ENCODE measurements at places on chromosomes 7 and 10.
A peak's percentile ranks its signal among the peaks of the same experiment; 100 is the strongest.

DNA sequence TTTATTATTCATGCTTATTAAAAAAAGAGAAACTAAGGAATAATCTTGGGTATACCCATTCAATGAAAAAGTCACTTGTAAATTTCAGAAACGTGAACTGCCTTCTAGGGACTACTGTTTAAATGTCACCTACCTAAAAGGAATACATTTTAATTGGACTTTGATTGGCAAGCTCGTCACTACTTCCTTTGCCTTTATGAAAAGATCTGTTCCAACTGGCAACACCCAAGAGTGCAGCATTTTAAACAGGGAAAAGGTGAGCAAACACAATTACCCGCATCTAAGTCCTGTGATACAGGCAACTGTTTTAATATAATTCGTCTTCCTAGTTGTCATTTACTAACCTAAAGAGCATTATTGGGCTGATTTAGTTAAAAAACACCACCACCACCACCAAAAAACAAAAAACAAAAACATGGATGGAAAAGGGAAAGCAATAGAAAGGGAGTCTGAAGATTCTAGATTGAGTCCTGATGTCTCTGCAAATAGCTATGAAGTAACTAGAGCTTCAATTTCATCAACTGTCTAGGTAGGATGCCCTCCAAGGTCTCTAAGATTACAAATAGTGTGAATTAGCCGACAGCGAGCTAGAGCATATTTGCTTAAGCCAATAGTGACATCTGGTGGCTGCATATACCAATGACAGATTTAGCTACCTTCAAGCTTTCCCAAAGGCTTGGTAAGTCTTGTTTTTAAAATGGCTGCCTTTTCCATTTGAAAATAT is 33.8 kb upstream of the ICA1 start:
- peak; percentile 70 for DNase-seq

- no peak for DNase-seq
Observed at GRCh38 chr7:22109761-22110160, 164.1 kb upstream of the CDCA7L start.

- DNase-seq = no peak
Observed at GRCh38 chr7:156612930-156613329, 27.6 kb upstream of the RNF32 start.

DNA sequence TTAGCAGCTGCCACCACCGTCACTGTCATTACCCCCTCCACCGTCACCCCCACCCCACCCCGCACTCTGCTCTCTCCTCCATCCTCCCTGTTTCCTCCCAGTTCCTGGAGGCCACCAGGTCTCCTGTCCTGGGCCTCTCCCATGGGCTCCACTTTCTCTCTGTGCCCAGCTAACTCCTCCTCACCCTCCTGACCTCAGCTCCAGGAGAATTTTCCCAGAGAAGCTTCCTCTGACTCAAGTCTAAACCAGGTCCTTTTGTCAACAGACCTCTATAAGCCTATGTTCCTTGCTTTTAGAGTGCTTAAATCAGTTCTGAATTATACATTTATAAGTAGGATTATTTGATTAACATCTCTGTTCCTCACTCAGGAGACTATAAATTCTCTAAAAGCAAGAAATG is 150.0 kb downstream of the ARHGAP12 start:
- no peak for DNase-seq

DNA sequence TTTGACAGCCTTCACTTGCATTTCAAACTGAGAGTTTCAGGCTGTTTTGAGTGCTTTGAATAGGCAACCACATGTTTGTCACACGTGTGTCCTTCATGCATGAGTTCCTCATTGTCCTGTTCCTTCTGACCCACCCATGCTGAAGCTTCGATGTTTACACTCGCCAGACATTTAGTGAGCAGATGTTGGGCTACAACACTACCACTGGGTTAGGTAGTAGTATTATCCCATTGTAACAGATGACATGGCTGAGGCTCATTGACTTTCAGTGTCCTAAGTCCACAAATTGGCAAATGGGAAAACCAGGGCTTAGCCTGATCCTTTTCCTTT is 456.1 kb downstream of the PHTF2 start:
- DNase-seq = no peak

DNA sequence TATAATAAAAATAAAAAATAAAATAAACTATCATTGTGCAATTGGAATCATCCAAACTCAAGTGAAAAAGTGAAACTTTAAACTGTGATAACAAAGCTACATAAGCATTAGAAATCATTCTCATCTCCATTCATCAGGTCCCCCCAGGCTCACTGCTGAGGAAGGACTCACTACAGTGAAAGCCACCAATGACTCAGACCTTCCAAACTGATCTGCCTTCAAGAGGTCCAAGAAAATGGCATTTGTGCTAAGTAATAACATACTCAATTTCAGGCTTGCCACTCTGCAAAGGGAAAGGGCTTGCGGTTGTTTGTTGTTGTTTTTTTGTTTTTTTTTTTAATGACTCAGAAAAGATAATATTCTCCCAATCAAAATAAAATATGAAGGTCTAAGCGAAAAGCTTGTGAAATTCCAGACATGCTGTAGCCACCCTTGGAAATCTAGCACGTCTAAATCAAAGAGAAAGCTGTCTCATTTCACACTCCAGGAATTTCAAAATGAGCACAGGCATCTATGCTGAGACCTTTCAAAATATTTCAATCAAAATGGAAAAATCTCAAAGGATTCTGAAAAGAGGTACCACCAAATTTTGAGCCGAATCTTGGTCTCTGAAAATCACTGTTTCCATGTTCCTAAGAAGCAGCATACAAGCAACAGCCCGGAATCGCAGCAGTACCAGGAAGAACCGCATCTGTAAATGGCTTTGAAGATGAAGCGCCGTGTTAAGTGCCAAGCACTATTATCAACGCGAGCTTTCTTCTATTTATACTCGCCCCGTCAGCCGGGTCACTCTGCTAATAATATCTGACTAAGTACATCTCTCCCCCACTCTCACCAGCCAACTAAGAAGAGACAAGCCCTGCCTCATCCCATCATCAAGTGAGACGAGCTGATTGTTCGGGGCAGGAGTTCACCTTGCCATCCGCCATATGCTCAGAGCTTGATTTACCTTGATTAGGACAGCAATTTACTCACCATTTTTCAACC is 13.5 kb downstream of the SFMBT2 start:
- DNase-seq = peak; percentile 30

- DNase-seq = no peak
Observed at GRCh38 chr10:95478935-95479334, 82.2 kb downstream of the SORBS1 start.

DNA sequence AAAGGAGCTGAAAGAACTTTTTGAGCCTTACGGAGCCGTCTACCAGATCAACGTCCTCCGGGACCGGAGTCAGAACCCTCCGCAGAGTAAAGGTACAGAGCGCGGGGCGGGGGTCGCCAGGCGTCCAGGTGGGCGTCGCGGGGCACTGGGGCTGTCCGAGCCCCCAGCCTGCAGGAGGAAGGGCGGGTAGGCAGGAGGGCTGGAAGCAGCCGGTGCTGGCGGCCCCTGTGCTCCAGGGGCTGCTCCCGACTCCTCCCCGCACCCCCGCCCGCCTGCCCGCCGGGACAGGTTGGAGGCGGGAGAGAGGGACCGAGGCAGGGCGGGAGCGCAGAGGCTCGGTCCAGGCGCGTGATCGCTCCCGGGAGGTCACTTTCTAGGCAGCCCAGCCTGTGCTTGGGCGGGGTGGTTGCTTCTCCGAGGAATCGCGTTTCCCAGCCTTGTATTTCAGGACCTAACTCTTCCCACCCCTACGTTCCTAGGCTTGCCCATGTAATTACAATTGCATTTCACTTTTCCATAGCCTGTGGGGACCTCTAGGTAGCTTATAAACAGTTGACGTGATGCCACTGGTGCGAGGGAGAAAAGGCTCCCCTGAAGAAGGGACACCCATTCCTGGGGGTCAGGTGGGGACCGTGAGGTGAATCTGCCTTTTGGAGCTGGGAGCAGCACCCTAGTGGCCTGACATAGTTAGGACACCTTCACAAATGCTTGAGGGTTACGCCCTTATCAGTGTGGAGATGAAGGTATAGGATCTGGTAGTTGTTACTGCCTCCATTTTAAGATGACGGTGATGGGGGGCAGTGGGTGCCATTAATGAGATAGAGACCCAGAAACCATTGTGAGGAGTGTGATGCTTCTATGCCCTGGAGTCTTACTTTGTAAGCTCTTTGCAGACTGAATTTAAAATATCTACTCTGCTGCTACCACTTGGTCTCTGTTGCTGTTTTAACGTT is 148.2 kb downstream of the CELF2 start:
- peak; percentile 96 for DNase-seq

DNA sequence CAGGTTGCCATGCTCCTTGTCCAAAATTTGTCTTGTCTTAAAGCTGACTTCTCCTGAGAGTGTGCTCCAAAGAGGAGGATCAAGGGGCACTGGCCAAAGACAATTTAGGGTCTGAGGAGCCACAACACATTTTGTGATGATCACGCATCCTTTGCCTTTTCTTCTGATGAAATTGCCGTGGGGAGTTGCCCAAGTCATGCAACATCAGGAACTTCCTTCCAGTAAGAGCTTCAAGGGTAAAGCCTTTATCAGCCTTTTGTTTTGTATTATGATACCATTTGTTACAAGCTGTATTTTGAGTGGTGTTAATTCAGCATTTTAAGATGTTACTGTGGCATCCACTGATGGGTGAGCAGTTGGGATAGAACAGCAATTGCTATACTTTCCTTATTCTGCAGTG is 131.2 kb upstream of the MKI67 start:
- DNase-seq = no peak

DNA sequence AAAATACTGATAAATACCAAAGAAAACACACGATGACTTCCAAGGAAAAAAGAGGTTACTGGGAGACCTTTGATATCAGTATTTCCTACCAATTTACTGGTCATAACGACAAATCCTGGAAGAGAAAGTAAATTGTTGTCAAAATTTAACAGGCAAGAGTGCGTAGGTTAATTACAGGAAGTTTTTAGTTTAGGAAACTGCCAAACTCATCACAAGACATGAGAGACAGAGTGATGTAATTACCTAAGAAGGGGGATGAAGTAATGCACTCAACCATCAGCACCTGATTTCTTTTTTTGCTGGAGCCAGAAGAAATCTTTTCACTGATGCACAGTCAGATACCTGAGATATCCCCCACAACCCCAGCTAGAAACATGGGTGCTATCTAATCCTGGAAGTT is 16.8 kb downstream of the MACC1 start:
- DNase-seq = no peak

DNA sequence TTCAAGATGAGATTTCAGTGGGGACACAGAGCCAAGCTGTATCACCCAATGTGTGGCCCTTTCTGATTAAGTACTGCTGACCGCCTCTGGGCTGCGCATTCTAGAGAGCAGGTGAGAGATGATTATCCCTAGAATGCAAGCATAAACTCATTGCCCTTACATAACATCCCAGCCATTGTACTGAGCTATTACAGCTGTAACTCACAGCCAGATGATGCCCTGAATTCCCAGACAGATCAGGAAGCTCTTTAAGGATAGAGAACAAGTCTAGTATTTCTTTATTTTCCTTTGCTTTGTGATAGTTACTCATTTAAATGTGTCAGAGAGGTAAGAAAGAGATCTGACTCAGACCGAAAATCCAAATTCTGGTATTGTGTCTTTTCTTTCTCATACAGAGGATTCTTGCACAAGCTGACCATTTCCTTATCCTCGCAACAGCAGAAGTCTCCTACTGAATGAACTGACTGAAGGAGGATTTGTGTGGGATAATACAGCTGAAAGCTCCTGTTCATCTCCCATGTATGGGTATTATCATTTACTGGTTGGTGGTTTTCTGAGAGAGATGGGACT is 58.4 kb downstream of the ZNF22 start:
- DNase-seq = peak; percentile 27

DNA sequence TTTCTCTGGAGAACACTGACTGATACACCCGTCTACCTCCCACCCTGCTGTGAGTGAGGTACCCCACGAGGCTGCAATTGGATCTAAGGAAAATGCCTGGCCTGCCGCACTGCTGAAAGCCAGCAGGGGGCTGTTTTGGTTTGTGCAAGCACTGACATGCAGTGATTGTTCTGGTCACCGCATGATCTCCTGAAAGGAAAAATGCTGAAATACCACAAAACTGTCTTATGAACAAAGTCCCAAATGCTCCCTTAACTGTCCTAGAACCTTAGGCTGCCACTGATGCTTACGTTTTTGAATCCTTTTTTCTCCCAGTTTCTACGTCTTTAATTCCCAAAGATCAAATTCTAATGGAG is 132.7 kb downstream of the JCAD start:
- DNase-seq = no peak

DNA sequence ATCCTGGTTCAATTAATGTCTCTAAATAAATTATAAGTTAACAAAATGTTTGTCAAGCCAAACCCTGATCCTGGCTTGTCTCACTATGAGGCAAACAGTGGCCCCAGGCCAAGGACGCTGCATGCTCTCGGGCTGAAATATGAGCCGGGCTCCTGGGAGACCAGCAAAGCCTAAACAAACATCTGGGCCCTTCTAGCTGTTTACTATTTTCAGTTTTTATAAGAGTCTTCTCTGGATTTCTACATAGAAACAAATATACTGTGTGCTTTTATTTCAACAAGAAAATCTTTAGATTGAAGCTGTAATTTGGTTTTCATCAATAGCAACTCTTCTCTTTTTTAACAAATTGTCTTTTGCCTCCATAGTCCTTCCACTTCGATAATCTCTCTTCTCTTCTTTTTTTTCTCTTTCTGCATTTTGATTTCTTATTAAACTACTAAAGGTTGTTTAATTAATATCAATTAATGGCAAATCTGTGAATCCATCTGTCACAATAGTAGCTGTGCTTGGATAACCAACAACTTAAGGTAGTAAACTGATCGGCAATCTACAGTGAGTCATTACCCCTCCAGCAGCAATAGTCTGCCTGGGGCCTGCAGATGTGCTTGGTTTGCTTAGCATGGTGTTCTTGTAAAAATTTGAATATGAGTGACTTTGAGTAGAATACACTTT is 83.3 kb upstream of the DNAJC1 start:
- DNase-seq = no peak

DNA sequence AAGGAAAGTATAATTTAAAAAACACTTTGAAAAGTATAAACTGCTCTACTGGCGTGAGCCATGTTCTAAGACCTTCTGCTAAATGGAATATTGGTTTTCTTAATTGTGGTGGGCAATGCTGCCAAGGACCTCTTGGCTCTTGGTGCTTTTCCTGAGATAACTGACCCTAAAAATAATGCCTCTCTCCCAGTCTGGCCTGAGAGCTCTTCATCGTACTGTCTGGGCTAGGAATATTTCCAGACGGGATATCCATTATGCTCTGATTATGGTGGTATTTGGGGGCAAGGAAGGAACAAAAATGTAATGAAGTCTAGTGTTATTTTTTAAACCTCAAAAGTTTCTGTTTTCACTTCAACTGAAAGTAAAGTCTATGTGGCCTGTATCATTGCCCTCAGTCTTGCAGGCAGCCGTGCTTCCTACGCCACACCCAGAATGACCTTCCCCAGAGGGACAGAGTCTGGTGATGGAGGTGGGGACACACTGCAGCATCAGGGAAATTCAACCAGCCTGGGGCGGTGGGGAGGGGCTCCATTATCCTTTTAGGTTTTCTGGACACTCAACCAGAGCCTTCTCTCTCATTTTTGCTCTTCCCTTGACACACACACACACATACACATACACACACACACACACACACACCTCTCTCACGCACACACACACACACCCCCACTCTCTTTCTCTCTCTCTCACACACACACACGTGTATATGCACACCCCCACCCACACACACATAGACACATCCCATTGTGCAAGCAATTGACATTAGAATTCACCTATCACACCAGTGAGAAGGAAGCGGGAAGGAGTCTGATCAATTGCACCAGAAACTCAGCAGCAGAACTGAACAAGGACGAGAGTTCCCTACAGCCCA is 99.6 kb downstream of the LRRC18 start:
- no peak for DNase-seq
